Activated naive CD4-positive, alpha-beta T cell treated with anti-CD3 and anti-CD28 coated beads, Interleukin-2, amount 50 U/mL, for 16 hours (primary cell): ENCODE measurements at places on chromosomes 1 and 21.

- no peak for DNase-seq
Observed at GRCh38 chr1:37564892-37565291, 8.2 kb downstream of the DNALI1 start.

- no peak for DNase-seq
Observed at GRCh38 chr1:152953761-152954160, 6.8 kb downstream of the SPRR5 start.

DNA sequence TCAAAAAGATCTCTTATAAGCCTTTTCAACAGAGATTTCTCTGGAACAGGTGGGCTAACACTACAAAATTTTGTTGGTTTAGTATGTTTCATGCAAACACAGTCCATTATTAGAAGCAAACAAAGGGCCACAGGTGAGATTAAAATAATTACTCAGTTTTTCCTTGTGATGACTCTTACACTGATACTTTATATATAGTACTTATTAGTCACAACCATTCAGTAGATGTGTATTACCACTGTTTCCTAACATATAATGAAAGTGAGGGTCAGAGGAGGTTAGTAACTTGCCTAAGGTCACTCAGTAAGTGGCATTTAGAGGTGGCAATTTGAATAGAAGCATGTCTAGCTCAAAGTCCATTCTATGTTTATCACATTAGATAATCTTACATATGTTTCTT, 44.2 kb downstream of the CYYR1 start:
- DNase-seq, result no peak

DNA sequence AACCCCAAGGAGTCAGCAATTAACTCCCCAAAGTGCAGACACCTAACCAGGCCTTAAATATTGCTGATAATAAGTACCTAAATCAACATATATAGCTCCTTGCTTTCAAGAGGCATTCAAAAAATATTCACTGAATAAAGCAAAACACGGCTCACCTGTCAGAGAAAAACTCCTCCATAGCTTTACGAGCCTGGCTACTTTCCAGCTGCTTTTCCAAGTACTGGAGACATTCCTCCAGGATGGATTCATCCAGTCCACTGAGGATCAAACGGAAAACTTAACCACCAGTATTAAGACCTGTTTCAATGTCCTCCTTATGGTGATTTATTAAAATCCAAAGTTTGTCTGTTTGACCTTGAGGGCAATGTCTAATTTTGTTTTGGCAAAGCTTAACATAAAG, 44.6 kb downstream of the UBR4 start:
- DNase-seq, result no peak
